Stimulated activated naive CD4-positive, alpha-beta T cell (primary cell): ENCODE measurements at places on chromosomes 12 and 14.

DNA sequence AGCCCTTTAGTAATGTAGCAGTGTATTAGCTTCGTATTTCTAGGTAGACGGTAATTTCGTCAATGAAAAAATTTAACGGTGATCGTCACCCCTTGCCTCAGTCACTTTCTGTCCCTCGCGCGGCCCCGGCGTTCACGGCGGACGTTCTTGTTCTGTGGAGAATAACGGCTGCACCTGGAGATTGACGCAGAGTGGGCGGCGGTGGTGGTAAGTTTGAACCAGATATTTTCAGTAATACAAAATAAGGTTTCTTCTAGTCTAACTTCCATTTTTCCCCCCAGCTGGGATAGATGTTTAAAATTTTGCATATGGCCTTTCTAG, 341 bp downstream of the ZNF10 start:
- no peak for DNase-seq

- no peak for DNase-seq
Observed at GRCh38 chr14:64800000-64800399, 79.7 kb downstream of the SPTB start.

- no peak for DNase-seq
Observed at GRCh38 chr14:83470466-83470865, 1936.8 kb upstream of the SEL1L start.

DNA sequence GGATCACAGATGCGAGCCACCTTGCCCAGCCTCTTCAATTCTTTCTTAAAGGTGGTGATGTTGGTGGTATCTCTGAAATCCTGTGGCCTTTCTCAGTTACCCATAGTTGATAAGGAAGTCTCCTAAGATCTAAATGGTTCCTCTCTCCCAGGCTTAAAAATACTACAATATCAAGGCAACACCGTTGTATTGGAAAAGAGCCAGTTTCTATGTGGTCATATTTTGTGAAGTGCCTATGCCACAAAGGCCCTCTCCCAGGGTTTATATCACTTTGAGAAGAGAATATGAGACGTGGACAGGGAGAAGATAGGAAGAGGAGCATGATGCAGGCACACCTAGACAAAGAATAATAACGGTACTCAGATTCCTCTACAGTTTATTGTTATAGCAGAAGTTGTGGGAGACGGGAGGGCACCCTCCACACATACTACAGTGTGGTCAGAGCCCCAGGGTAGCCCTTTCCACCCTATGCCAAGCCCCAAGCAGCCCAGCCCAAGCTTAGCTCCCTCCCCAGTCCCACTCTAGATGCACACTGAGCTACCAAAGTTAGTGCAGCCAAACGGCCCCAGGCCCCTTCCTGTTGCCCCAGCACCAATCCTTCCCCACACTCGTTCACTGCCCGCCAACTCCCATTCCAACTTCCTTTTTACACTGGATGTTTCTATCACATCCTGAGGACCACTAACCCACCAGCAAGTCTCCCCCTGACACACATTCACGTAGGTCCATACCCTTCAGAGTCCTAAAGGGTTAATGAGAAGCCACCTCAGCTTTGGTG, 8.3 kb downstream of the NDRG2 start:
- no peak for DNase-seq

- no peak for DNase-seq
Observed at GRCh38 chr14:69260190-69260860, 367 bp downstream of the GALNT16 start.
